ENCODE measurements at places on chromosomes 16 and 17.

- DNase-seq = no peak
Measured at GRCh38 chr16:86427433-86427851, 82.9 kb upstream of the FOXF1 start.

DNA sequence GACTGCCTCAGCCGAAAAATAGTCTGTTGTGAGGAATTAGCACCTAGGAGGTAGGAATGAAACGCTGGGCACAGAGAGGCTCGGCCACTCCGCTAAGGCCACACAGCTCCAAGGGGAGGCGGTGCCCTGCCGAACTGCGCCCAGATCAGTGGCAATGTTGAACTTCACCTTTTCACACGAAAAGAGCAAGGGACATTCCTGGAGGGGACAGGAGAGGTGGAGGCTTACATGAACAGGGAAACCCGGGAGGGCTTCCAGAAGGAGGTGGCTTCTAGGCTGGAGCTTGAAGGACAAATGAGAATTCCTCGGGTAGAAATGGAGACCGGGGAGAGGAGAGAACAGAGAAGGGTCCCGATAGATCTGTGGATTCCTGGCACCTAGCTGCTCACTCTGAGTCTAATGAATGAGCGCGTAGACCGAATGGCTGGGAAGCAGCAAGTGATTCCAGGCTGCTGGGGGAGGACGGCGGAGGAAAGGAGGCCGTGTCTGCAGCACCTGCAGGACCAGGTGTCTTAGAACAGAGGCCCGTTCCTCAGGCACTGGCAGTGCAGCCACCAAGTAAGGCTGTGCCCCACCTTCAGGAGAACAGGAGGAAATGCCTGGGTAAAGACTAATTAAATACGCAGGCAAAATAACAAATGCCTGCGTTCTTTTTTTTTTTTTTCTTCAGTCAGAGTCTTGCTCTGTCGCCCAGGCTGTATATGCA lies 722 bp upstream of the SLC38A10 start:
- peak; percentile 52 for DNase-seq

GRCh38 chr17:73713136-73713535 lies 68.9 kb upstream of the SDK2 start:
- DNase-seq = no peak

- DNase-seq = no peak
Measured at GRCh38 chr17:57559634-57560318, 185.3 kb downstream of the CCDC182 start.

DNA sequence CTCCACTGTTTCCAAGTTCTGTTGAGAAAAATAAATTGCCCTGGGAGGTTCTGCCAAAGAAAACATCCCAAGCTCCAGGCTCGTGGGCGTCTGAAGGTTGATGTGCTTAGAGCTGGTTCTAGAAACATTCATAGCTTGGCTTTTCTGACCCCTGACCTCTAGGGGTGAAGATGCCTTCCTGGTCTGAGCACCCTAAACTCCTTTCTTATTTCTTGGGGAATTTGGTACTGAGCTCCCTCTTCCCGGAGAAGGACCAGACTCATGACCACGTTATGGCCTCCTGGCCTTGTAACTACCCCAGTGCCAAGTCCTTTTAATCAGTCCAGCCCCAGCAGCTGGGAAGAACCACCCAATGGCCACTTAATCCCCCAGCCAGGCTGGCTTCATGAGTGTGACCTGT lies 66.4 kb downstream of the MYH11 start:
- DNase-seq = no peak

DNA sequence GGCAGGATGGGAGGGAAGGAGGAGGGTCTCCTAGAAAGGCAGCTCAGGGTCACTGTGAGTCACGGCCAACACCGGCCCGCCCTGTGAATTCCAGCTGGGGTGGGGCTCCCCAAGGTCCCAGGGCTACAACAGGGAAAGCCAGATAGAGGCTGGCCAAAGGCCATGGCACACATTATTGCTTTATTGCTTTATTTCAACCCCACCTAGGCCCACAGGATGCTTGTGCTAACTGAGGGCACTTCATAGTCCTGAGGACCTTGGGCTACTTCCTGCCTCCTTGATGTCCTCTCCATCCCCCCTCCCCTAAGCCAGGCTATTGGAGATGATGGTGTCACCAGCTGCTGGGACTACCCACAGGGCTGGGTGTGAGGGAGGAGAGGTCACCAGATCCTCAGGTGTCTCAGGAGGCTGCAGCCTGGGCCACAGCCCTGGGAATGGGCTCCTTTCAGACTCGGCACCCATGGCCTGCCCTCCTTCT lies 26.1 kb downstream of the LRRC75A start:
- DNase-seq = no peak

DNA sequence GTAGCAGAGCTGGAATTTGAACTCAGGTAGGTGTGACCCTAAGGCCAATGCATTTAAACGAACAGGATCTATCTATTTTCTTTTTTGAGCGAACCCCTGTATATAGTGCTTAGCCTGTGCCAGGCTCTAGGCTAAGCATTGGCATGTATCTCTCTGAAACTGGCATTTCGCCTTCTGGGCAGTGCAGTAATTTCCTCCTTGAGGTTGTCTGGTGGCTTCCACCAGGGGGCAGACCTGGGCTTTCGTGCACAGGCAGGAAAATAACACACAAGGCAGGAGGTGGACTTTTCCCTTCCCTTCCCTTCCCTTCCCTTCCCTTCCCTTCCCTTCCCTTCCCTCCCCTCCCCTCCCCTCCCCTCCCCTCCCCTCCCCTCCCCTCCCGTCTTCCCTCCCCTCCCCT lies 34.4 kb upstream of the PRKCB start:
- DNase-seq = peak; percentile 80

GRCh38 chr17:68627956-68628575 lies 26.9 kb upstream of the FAM20A start:
- no peak for DNase-seq

- no peak for DNase-seq
Measured at GRCh38 chr17:55784666-55785065, 33.8 kb downstream of the PCTP start.

GRCh38 chr17:31274252-31274651 lies 22.8 kb downstream of the OMG start:
- no peak for DNase-seq

DNA sequence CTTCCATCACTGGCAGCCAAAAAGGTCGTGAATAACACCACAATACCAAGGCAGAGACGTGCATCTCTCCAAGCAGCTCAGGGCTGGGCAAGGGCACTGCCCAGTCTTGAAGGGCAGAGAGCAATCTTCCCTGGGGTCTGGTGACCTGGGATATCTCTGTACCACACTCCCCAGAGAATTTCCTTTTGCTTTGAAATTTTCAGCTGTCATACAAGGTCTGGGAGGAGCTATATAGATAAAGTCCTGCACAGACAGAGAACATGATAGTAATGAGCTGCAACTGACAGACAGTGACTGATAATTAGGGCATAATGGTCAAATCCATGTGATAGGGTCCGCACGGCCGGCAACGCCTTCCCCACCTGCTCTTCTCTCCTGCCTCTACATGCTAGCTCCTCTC lies 68.2 kb downstream of the DYNLRB2 start:
- DNase-seq = no peak

DNA sequence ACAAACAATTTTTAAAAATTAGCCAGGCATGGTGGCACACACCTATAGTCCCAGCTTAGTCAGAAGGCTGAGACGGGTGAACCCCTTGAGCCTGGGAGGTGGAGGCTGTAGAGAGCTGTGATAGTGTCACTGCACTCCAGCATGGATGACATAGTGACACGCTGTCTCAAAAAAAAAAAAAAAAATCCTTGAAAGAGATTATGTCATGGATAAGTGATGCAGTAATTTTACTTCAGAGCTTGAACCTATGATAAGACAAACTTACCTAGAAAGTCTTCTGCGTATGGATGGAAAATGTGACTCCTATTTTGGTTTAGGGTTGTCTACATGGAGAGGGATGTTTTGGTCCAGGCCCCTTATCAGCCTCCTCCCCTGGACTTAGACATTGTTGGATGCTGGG lies 51.8 kb downstream of the ELAC2 start:
- DNase-seq = no peak

DNA sequence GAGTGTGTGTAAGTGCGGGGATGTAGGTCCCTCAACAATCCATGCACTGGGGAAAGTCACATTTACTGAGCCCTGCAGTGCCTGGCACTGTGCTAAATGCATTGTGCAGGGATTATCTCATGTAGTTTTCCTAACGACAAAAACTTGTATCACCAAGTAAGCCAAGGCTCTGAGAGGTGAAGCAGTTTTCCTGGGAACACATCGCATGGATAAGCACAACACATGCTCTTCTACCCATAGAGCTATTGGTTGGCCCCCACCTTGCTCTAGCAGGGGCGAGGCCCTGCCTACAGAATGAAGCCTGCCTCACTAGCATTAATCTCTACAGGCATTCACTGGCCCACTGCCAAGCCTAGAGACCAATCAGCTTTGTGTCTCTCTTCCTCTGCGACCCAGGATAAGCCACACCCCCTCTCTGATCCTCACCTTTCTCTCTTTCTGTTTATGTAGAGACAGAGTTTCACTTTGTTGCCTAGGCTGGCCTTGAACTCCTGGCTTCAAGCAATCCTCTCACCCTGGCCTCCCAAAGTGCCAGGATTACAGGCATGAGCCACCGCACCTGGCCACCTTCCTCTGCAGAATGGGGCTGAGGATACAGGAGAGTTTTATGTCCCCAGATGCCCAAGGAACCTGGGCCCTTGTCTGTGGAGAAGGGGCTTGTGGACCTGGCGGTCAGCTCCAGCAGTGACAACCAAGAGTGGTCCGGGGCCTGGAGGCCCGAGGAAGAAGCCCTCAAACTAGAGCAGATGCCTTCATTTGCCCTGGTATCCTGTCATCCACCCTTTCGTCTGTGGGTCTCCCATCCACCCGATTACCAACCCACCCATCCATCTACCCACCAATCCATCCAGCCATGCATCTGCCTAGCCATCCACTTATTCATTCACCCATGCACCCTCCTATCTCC lies 12.8 kb downstream of the CDH16 start:
- peak; percentile 18 for DNase-seq

DNA sequence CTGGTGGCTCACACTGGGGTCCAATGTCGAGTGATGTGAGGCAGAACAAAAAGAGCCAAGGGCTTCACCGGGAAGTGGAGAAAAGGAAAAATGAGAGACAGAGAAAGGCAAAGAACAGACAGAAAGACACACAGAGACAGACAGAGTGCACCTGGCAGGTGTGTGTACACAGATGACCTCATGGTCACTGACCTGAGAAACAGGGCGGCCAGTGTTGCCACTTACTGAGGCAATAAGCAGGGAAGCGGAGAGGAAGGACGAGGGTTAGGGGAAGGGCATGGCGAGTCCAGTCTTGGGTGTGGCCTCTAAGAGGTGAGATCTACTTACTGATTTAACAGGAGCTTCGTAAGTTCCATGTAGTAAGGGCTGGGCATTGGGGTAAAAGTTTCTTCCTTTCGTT lies 7.5 kb downstream of the GINS2 start:
- no peak for DNase-seq

GRCh38 chr17:9907131-9907530 lies 2.1 kb upstream of the RCVRN start:
- no peak for DNase-seq

DNA sequence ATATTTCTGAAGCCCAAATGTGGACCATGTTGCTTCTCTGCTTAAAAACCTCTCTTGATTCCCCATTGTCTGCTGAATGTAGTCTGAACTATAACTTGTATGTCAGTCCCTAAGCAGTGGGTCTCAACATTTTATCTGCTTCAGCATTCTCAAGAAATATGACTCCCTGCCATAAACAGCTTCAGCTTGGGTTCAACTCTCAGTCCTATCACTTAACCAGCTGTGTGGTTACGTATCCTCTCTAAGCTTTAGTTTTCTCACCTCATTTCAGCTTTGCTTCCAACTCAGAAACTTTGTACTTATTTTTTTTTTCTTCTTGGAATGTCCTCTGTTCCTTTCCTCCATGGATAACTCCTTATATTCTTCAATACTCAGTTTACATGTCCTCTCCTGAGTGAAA lies 4.6 kb upstream of the DDX52 start:
- DNase-seq = no peak

- no peak for DNase-seq
Measured at GRCh38 chr17:27389542-27390140, 66.6 kb upstream of the KSR1 start.

DNA sequence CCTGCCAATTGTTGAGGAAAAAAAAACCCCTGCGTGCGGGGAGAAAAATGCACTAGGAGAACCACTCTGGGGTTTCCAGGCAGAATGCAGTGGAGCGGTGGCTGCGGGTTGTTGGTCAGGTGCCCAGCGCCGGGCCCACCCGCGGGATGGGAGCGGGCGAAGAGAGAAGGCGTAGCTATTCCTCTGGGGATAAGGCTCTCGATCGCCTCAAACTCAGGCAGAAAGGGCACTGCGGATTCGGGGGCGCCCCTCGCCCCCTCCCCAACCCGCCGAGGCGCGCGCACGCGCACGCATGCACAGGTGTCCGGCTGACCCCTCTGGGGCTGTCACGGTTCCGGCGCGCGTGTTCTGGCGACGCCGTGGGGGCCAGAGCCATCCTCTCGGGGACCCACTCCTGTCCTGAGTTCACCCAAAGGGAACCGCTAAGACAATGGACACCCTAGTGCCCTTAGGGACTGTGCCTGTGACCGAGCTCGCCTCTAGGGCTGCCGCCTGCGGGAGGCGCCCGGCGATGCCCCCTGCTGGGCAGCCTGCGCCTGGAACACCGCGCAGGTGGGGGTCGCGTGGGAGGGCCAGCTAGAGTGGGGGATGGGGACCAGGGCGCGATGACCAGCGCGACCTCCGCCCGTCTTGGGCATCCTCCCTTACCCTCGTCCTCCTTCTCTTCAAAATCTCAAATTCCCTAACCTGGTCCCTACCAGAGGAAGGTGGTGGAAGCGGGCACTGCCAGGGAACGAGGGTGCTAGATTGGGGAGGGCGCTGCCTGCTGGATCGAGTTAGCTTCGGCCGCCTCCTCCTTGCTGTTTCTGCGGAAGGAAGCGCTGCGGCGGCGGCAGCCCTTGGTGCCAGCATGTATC lies 14.4 kb upstream of the CBX8 start:
- DNase-seq = no peak

DNA sequence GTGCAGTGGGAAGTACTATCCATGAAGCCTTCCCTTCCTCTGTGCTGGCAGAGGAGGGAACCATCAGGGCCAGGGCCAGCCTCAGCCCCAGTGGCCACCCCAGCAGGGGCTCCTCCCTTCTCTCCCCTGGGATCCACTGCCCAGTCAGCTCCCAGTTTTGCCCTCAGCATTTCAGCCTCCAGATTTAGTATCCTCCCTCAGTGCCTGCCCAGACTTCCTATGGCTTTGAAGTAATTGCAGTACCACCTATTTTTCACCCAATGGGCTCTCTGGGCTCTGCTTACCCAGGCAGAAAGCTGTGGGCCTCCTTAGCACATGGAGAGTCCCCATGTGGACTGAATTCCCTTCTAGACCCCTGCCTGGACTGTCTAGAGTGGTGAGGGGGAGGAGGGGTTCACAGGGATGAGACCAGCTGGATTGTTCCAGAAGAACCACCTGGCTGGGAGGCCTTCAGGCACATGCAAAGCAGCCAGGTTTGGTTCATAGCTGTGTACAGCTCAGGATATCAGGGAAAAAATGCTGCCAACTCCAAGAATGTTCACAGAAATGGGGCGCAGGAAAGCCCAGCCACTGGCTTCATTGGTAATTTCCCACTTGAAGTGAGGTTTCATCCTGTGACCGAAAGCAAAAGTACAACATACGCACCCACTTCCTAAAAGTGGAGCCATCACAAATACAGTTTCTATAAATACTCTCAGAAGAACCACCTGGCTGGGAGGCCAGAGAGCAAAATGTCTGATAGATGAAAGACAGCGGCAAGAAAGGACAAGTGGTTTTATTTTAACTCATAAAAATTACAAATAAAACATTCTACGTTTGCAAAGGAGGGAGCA lies 15.2 kb upstream of the HERPUD1 start:
- peak; percentile 16 for DNase-seq

GRCh38 chr16:66004699-66005098 lies 361.8 kb upstream of the CDH5 start:
- DNase-seq = no peak

- no peak for DNase-seq
Measured at GRCh38 chr16:25914357-25914962, 222.7 kb downstream of the HS3ST4 start.

All from activated CD4-positive, alpha-beta T cell treated with anti-CD3 and anti-CD28 coated beads for 4 hours (primary cell).